ENCODE measurements at places on chromosomes 5 and 9. TPM values are rescaled to one million over a fixed set of nuclear protein-coding genes. Genes with fewer than 3 reads are reported as not detected.

The RBM22 gene
- total RNA-seq: 15.2 TPM

The ANXA2R gene
- total RNA-seq: 2.4 TPM

The SCGB3A2 gene
- not detected for total RNA-seq

The PLPP6 gene
- 7.0 TPM for total RNA-seq

The NR4A3 gene
- 1.00 TPM for total RNA-seq

The PPP3R2 gene
- total RNA-seq: not detected

The SETD9 gene
- total RNA-seq: 7.3 TPM

The DNAJC25 gene
- total RNA-seq: 8.5 TPM

The BARHL1 gene
- not detected for total RNA-seq

The ECPAS gene
- total RNA-seq: 110 TPM

The OR1Q1 gene
- not detected for total RNA-seq

The ZFP2 gene
- 0.83 TPM for total RNA-seq

The ADAMTS12 gene
- total RNA-seq: 34.2 TPM

The ADAMTSL1 gene
- total RNA-seq: 26.1 TPM

The SPINK7 gene
- total RNA-seq: not detected

The TSLP gene
- total RNA-seq: 3.4 TPM

The UQCRQ gene
- 147 TPM for total RNA-seq

The REXO4 gene
- total RNA-seq: 16.3 TPM

The PWWP2A gene
- 15.8 TPM for total RNA-seq

The FBXW5 gene
- total RNA-seq: 116 TPM

The GFI1B gene
- total RNA-seq: not detected

The ITGA2 gene
- 17.5 TPM for total RNA-seq

The SETX gene
- 54.3 TPM for total RNA-seq

The RGMB gene
- 30.3 TPM for total RNA-seq

The CDO1 gene
- 7.7 TPM for total RNA-seq

The TOR1B gene
- total RNA-seq: 22.3 TPM

The BBLN gene
- 26.0 TPM for total RNA-seq

The TLR4 gene
- 4.1 TPM for total RNA-seq

The PURA gene
- 14.7 TPM for total RNA-seq

The ZDHHC11 gene
- 1.00 TPM for total RNA-seq

The DNAI1 gene
- not detected for total RNA-seq

The GPR150 gene
- 0.28 TPM for total RNA-seq

The LAMC3 gene
- 0.28 TPM for total RNA-seq

The FGF10 gene
- 3.8 TPM for total RNA-seq

The SUSD3 gene
- 1.1 TPM for total RNA-seq

The FYB1 gene
- not detected for total RNA-seq

The ZBTB5 gene
- total RNA-seq: 5.5 TPM

The TMEM252 gene
- total RNA-seq: not detected

The HACD4 gene
- total RNA-seq: 6.9 TPM

The GKAP1 gene
- 1.3 TPM for total RNA-seq

Data from smooth muscle cell of bladder (primary cell).